ENCODE measurements at places on chromosomes 2 and 18.

DNA sequence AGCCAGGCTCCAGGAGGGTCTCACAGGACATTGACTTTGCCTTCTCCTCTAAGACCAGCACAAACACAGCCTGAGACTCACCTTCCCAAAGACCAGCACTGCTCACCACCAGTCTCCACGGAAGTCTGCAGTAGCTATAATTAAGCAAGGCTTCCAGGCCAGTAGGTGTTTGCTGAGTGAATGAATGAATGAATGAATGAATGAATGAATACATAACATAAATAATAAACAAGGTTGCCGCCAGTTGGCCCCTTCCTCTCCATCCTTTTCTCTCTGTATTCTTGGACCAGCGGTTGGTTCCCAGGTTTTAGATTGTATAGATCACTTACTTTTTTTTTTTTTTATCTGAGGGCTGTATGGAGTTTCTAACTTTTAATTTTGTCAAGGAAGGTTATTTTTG, 222.4 kb upstream of the ID2 start:
- DNase-seq = no peak

- DNase-seq = no peak
Observed at GRCh38 chr2:63614983-63615945, 26.5 kb downstream of the MDH1 start.

- DNase-seq = peak; percentile 13
Observed at GRCh38 chr2:10784719-10785118, 27.9 kb downstream of the PDIA6 start.

DNA sequence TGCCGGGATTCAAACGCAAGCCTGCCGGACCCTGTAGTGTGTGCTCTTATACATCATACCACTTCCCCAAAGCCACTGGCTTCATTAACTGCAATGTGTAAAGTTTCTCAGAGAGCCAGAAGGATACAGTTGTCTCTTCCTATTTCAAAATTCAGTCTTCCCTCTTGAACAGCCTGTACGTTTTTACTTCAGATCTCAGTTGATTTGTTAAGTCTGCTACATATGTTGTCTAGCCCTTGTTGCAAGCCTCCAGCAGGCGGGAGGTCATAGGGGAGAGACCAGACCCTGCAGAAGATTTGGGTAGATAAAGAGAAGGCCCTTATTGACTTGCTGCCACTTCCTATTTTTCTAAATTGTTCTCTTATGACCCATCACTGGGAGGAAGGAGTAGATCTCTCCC, 56.2 kb downstream of the ARHGEF33 start:
- DNase-seq = no peak

- no peak for DNase-seq
Observed at GRCh38 chr2:236219411-236219810, 44.8 kb downstream of the ASB18 start.

DNA sequence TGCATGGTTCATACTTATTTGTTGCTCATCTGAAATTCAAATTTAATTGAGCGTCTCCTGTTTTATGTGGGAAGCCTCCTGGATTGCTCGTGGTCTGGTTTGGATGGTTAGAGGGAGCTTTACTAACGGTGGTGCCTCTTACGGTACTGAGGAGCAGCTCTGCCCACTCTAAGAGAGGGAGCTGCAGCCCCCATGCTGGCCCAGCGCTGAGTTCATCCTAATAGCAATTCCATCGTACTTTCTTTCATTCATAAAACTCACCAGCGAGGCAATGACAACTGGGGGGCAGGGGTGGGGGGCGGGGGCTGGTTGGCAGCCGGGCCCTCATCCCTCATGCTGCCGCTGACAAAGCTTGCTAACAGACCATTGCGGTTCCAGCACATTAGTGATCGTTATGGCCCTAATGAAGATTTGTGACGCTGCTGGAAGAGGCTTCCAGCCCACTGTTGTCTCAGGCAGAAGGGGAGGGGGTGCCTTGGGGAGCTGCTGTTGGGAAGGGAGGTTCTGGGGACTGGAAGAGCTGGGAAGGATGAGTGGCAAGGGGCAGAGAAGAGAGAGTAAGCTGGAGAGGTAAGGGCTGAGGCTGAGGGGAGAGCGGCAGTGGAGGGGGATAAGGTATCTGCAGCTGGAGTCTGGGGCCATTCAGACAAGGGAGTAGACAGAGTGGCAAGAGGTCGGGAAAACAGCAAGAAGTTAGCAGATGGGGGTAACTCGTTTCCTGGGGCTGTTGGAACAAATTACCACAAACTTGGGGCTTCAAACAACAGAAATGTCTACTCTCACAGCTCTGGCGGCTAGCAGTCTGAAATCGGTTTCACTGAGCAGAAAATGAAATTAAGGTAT, 238.1 kb downstream of the LPIN1 start:
- no peak for DNase-seq

DNA sequence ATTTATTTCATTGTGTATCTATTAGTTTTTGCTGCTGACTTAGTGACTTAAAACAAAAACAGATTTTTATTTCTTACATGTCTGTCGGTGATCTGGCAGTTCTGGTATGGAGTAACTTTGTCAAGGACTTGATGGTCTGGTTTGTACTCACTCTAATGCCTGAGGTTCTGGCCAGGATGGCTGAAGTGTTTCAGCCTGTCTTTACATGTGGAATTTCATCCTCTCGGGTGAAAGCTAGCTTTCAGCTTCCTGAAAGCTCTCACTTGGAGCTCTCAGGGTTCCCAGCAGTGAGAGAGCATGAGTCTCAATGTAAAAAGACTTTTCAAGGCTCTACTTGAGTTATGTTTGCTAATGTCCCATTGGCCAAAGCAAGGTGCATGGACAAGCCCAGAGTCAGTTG, 216.4 kb downstream of the NR4A2 start:
- DNase-seq = no peak

DNA sequence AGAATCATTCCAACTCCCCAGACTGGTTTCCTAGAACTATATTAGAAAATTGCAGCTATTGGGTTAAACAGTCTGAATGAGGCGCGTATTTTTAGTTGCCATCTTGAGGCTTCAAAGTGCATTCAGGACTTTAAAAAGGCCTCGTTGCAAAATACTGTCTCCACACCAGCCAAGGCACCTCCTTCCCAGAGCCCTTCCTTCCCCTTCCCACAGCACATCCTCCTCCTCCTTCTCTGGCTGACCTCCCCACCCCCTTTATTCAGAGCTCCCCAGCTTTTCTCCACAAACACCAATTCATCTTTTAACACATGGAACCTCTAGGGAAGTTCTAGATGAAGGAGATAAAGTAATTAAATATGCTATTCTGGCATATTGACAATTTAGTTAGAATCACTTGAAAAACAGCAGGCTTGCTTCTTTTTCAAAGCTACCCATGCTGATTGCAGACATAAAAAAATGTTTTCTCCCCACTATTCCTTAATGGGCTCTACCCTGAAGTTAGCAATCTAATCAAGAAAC, 90.3 kb downstream of the RTP5 start:
- no peak for DNase-seq

DNA sequence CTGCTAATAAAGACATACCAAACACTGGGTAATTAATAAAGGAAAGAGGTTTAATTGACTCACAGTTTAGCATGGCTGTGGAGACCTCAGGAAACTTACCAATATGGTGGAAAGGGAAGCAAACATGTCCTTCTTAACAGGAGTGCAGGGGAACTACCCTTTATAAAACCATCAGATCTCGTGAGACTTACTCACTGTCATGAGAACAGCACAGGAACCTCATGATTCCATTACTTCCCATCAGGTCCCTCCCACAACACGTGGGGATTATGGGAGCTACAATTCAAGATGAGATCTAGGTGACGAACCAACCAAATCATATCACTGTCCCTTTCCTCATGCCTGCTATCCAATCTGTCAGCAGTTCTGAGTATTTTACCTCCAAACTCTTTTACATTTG, 586.7 kb downstream of the TDRD15 start:
- DNase-seq = no peak

DNA sequence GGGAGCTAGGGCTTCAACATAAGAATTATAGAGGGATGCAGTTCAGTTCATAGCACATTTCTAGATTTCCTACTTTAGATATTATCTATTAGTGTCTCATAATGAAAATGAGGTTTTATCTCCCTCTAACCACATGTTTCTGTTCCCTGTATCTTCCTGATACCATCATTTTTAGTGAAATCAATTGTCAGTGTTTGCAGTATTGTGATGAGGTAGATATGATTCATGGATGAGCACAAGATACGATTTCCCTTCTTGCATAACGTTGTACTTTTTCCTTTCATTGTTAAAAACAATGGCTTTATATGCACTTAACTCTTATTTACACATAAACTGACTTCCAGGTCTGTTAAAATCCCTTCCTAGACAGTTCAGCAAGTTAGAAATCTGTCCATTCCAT, 211.4 kb downstream of the ZBTB7C start:
- no peak for DNase-seq

- DNase-seq = no peak
Observed at GRCh38 chr2:50207881-50208280, 824.1 kb downstream of the NRXN1 start.

GRCh38 chr2:172513524-172513900, 42.4 kb upstream of the PDK1 start:
- DNase-seq = no peak

DNA sequence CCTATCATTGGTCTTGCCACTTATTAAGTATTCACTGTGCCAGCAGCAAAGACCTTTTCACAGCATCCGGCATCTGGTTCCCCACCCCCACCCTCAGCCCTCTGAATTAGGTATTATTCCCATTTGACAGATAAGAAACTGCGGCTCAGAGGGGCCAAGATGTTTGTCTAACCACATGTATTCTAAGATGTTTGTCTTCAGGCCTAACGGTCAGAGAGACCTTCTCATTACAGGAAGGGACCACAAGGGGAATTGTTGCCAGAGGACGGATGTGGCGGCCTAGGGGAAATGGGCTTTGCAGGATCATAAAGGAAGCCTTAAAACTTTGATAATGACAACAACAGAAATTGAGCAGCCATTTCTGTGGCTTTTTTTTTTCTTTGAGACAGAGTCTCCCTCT, 16.6 kb downstream of the NPPC start:
- no peak for DNase-seq

DNA sequence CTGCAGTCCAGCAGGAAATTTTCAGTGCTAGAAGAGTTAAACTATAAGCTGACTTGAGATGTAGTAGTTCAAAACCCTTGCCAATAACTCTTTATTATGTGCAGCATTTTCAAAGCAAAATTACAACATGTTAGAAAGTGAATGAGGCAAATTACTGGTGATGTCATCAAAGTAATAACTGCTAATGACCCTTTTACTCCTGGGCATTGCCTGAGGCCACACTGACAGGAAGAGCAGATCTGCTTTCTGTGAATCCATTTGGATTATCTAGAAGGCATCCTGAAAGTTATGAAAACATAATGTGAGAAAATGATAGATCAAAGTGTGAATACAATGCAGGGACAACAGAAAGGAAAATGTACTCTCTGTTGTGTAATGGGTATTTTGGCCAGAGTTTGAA, 139.6 kb upstream of the TRIB2 start:
- no peak for DNase-seq

DNA sequence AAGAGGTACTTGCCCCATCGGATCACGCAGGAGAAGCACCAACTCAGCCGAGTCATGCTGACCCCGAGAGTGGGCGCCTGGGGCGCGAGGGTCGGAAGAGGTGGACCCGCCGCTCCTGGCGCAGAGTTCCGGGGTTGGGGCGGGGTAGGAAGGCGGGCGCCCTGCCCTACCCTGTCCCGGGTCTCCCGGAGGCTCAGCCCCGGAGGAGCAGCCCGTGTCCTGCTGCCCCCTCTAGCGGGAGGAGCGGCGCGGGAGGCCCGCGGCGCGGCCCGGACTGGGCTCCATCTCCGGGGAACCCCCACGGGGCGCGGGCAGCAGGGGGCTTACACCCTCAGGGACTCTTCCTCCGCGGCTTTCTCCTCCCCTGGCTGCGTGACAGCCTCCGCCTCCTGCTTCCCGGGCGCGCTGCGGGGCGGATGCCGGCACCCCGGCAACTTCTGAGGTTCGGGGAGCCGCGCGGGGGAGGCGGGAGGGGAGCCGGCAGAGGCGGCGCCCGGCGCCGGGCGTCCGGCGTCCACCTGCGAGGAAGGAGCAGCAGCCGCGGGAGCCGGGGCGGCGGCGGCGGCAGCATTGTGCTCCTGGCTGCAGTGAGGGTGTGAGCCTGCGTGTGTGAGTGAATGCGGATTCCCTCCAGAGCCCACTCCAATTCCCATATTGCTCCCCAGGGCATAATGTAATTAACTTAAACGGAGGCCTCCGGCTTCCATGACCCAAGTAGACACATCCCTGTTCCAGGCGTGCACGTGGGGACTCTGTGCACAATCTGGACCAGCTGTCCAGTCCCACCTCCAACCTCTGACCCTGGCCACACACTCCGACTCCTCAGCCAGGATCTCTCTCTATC, 7.6 kb upstream of the TNS1 start:
- DNase-seq = peak; percentile 33

GRCh38 chr2:67927501-67927900, 135.3 kb downstream of the C1D start:
- no peak for DNase-seq

GRCh38 chr2:172169611-172170010, 66.9 kb upstream of the DLX2 start:
- no peak for DNase-seq

GRCh38 chr2:11876436-11876835, 130.0 kb downstream of the LPIN1 start:
- no peak for DNase-seq

GRCh38 chr18:48882379-48882778, 68.4 kb downstream of the SMAD7 start:
- DNase-seq = no peak

GRCh38 chr2:109545828-109546713, 67.7 kb downstream of the SEPTIN10 start:
- DNase-seq = peak; percentile 57

- DNase-seq = peak; percentile 32
Observed at GRCh38 chr2:232142049-232142448, 180.5 kb downstream of the DIS3L2 start.

- DNase-seq = no peak
Observed at GRCh38 chr2:20146401-20146800, 78.5 kb downstream of the SDC1 start.

GRCh38 chr2:41500895-41501294, 546.9 kb upstream of the PKDCC start:
- no peak for DNase-seq

- no peak for DNase-seq
Observed at GRCh38 chr18:35497027-35497369, 762 bp downstream of the INO80C start.

DNA sequence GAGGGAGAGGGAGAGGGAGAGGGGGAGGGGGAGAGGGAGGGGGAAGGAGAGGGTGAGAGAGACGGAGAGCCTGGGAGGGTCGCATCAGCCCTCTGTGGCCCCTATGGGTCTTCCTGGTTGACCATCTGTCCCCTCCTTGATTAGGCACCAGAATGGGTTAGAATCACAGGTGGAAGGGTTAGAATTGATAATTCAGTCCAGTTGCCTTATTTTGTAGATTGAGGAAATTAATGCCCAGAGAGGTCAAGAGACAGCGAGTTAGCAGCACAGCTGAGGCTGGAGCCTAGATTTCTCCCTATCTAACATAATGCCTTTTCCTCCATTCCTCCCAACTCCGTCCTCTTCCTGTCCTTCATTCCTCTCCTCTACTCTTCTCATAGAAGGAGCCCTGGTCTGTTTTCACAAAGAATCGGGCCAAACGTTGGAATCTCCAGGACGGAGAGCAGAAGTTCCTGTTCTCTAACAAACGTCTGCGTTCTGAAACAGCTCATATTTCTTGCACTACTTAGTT, 338 bp upstream of the THUMPD2 start:
- no peak for DNase-seq

- no peak for DNase-seq
Observed at GRCh38 chr2:37181726-37182684, 6.5 kb downstream of the SULT6B1 start.

GRCh38 chr2:1219901-1220573, 193.2 kb upstream of the TPO start:
- no peak for DNase-seq
